ENCODE measurements at places on chromosomes 5 and 9.

DNA sequence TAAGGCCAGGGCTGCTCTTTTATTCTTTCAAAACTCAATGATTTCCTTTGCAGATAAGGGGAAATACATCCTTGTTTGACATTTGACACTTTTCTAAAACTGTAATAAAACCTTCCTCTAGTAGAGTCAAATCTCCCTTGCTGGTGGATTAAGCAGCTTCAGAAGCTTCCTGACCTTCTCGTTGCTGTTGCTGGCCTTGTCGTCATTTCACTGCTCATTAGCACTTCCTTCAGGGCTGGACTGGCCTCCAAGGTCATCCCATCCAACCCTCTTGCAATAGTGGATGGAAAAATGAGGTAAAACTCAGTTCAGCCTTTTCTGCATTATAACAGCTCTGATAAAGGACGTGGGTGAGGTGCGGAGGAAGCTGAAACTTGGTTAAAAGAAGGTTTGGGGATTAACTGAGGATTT lies 1.1 kb upstream of the ADAMTSL1 start:
- no peak for DNase-seq

- no peak for DNase-seq
Measured at GRCh38 chr5:61059499-61059898, 102.8 kb downstream of the SMIM15 start.

DNA sequence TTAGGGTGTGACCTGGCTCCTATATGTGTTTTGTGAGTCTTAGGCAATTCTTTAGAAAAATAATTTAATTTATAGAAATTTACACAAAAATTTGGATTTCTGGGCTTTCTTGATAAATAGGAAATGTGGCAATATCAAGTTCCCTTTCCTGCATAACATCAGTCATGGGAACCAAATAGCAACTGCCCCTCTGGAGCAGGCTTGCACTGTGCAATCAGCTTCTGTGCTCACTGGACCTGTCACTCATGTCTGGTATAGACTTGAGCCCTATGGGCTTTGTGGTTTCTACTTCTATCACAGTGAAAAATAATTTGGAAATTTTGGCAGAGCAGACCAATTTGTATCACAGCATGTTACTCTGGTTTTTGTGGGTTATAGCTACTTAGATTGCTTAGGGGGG lies 131.7 kb downstream of the ADGRV1 start:
- no peak for DNase-seq

GRCh38 chr9:97889941-97890887 lies 32.1 kb downstream of the TRMO start:
- DNase-seq: no peak

GRCh38 chr5:146706321-146706972 lies 172.1 kb downstream of the PPP2R2B start:
- no peak for DNase-seq

DNA sequence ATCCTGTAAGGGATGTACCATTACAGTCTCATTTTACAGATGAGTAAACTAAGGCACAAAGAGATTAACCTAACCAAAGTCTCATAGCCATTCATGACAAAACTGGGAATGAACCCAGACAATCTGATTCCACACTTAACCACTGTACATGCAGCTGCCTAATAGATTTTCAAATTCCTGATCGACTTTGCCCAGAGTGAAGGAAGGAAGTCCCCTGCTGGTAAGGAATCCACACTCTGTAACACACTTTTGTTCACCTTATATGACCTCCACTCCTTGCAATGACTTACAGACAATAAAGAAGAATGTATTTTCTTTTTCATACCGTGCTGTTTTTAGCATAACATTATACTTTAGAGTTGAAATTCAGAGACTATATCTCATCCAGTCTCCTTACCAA lies 31.3 kb upstream of the PLPP6 start:
- DNase-seq: no peak

DNA sequence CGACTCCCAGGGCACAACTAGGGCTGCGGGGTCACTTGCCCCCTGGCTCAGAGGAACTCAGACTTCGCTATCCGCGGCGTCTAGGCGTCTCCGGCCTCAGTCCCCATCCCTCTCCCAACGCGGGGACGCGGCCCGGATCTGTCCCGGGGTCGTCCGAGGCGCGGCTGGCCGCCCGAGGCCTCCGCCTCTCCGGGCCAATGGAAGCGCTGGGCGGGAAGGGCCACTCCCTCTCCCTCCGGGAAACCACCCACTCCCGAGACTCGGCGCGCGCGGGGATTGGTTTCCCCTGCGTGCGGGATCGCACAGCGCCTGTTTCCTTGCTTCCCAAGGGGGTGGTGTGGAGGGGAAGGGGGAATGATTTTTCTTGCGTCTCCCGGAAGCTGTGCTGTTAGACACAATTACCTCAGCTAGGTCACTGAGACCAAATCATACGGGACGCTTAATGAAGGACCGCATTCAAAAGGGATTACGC lies 38.3 kb downstream of the NR2F1 start:
- peak; percentile 83 for DNase-seq

DNA sequence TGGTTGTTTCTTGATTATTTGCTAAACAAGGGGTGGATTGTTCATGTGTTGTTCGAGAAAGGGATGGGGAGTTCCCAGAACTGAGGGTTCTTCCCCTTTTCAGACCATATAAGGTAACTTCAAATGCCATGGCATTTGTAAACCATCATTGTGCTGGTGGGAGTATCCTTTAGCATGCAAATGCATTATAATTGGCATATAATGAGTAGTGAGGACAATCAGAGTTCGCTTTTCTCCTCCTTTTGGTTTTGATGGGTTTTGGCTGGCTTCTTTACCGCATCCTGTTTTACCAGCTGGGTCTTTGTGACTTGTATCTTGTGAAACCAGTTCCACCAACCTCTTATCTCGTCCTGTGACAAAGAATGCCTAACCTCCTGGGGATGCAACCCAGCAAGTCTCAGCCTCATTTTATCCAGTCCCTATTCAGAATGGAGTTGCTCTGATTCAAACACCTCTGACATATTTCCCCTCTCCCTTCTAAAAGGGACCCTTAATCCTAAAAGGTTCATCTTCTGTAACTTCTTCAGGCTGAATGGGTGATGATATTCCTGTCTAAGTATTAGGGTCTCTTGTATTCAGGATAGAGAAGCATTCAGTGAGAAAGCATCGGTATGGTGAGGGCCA lies 8.7 kb upstream of the FBN2 start:
- DNase-seq: no peak

DNA sequence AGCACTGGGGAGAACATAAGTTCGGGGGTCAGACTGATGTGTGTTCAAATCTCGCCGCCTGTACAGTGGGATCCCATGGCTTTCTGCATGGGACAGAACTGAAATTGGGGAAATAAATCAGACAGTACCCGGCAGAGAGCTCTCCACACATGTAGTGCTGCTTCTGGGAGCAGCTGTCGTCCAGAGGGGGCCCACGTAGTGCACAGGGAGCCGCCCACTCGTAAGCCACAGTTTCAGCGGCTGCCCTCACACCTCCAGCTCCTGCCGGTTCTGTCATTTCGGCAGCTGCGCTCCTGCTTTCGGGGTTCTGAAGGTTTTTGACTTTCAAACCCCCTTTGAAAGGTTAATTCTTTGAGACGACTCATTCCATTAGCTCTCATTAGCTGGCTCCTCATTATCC lies 83.1 kb downstream of the OLFM1 start:
- DNase-seq: no peak

- peak; percentile 20 for DNase-seq
Measured at GRCh38 chr9:72497447-72498046, 23.9 kb upstream of the TMC1 start.

- no peak for DNase-seq
Measured at GRCh38 chr9:127112735-127113161, 9.7 kb downstream of the ANGPTL2 start.

- no peak for DNase-seq
Measured at GRCh38 chr5:130976493-130976892, 188.6 kb downstream of the HINT1 start.

GRCh38 chr9:127132375-127132774 lies 9.9 kb upstream of the ANGPTL2 start:
- no peak for DNase-seq

DNA sequence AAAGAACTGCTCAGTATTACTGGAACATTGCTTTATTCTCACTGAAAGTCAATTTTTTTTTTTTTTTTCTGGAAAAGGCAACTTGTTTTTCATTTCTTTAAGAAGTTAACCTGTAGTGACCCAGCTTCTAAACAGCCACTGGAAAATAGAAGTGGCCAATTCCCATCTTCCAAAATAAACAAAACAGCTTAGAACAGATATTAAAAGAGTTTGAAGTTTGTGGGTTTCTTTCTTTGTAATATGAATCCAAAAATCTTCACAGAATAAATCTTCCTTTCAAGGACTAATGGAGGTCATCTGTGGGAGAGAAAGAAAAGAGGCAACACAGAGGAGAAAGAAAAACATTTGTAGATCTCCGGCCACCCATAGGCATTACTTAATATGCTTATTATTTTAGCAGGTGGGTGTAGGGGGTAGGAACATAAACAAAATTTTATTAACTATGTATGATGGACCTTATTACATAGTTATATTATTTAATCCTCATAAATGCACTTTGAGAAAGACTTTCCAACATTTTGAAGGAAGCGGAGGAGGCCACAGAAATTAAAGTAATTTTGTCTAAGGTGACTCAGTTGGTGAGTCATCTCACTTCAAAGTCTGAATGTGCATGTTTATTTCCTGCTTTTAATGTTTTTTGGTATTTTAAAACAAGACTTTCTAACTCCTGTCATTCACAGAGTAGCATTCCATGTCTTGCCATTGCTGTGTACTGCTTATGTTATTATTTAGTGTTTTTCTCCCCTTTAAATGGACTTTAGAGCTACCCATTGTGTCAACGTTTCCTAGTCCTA lies 1791.8 kb upstream of the WWC1 start:
- DNase-seq: no peak

- no peak for DNase-seq
Measured at GRCh38 chr5:171475596-171475995, 56.1 kb downstream of the FGF18 start.

- DNase-seq: peak; percentile 44
Measured at GRCh38 chr9:13279284-13280141, at the start of gene MPDZ. MPDZ (minus strand) TSS chr9:13279692; CDS start chr9:13250315, 29,377 bp downstream.

- peak; percentile 92 for DNase-seq
Measured at GRCh38 chr5:138408023-138408422, 30.8 kb upstream of the REEP2 start.

DNA sequence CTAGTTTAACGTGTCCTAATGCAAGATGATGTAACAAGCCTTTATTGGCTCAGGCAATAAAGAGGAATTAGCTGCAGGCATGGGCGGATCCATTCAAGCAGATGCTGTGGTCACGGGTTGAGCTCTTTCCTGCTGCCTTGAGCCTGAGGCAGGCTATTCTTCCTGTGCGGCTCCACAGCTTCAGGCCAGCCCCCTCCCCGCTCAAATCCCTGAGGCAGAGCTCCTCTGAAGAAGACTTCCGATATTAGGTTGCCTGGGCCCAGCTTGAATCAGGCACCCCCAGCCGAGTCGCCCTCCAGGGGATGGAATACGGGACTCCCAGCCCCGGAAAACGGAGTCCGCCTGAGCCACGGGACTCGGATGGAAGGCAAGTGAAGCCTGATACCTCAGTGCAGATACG lies 95.0 kb upstream of the RUFY1 start:
- DNase-seq: no peak

GRCh38 chr9:113503613-113504211 lies 40.2 kb downstream of the RGS3 start:
- no peak for DNase-seq

- DNase-seq: no peak
Measured at GRCh38 chr5:55123365-55123764, 20.9 kb downstream of the GZMA start.

- no peak for DNase-seq
Measured at GRCh38 chr5:153827397-153827796, 211.3 kb downstream of the FAM114A2 start.

DNA sequence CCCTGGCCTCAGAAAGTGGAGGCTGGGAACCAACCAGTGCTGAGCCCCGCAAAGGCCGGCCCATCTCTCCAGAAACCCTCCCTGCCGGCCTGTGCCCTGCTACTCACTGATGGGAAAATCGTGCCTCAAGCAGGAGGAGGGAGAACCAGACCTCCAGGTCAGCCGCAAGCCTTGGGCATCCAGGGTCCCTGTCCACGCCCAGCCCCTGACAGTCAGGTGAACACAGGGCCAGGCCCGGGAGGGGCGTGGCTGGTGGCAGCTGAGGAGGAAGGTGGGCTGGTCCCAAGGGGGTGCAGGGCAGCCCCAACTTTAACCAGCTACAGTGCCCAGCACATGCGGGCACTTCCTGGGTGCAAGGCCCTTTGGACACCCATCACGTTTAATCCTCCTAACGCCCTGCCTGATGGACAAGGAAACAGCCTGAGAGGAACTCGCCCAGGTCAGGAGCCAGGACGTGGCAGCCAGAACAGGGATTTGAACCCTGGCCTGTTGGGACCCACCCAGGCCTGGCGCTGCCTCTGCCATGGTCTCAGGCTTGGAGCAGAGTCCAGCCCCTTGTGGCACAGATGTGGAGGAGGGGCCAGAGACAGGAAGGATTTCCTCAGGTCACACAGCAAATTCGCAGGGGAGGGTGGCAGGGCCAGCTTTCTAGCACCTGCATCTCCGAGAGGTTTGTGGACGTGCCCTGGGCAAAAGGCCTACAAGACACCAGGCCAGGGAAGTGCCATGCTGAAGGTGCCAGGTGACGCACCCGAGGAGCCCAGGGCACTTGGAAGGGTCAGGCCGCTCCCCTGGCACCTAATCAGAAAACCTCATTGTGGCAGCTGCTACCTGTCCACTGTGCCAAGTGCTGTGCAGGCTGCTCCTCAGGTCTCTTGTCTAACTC lies 4.5 kb downstream of the RALGDS start:
- no peak for DNase-seq

Measured in NCI-H2171 treated with DMSO at 0.1 percent for 48 hours (cell line).